ENCODE measurements at places on chromosomes 6 and 20. TPM values are rescaled to one million over a fixed set of nuclear protein-coding genes. Genes with fewer than 3 reads are reported as not detected.

The IL17F gene
- not detected for total RNA-seq

The SLC44A4 gene
- total RNA-seq: 26.6 TPM

The PTGIS gene
- 7.1 TPM for total RNA-seq

The MCCD1 gene
- 0.15 TPM for total RNA-seq

The DAAM2 gene
- total RNA-seq: 1.7 TPM

The GCM1 gene
- total RNA-seq: not detected

The ERVFRD-1 gene
- not detected for total RNA-seq

The TRDN gene
- not detected for total RNA-seq

The CALHM4 gene
- not detected for total RNA-seq

- no peak for DNase-seq
These were observed 130.6 kb upstream of the THBS2 start for GRCh38 chr6:169384291-169384690.

DNA sequence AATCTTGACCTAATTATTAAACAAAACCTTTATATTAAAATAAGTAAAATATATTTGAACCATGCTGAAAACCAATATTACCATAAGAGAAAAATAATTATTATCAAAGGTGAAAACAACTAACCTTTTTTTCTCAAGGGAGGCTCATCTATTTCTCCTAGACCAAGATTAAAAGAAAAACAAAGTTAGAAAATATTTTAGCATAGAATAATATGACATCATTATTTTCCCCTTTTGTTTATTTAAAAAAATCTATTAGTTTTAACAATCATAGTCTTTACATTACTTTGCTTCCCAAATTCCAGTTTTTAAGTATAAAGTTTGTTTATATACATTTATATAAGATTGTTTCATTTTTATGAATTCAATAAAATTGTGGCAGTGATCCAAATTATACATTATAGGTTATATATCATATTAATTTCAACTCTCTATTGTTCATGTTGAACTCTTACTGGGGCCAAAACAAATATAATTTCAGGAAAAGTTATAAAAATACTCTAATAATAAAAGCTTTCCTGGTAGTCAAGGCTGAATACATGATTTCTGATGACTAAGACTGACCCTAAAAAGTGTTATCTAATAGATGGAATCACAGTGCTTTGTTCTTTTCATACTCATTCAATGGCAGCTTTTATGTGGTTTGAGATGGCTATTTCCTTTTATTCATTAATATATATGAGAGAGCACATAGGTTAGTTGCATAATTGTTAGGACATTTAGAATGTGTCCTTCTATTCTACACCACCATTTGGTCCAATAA, 89.4 kb downstream of the TRDN start:
- DNase-seq: no peak

DNA sequence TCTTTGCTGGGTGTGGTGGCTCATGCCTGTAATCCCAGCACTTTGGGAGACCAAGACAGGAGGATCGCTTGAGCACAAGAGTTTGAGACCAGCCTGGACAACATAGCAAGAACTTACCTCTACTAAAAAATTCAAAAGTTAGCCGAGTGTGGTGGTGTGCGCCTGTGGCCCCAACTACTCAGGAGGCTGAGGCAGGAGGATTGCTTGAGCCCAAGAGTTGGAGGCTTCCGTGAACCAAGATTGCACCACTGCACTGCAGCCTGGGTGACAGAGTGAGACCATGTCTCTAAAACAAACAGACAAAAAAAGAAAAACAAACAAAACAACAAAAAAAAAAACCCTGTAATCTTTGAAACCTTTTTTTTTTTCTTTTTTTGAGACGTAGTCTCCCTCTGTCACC, 67.5 kb downstream of the CAP2 start:
- no peak for DNase-seq

- DNase-seq: no peak
These were observed 46.6 kb downstream of the TPBG start for GRCh38 chr6:82410151-82410648.

DNA sequence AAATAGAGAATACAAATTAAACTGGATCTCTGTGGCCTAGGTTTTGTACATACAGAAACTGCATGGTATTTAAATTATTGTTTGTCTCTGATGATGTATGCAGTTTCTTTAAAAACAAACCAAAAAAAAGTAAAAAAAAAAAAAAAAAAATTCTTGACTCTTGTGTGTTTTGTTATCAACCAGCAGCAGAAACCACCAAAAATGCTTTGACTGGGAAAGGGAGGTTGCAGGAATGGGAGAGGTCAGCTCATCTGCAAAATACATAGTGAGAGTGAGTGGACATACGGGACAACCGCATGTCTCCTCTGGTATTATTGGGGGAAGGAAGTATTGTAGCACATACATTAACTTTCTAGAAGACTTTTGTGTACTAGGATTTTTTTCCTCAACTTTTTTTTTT, 38.0 kb downstream of the TBC1D7 start:
- DNase-seq: no peak

DNA sequence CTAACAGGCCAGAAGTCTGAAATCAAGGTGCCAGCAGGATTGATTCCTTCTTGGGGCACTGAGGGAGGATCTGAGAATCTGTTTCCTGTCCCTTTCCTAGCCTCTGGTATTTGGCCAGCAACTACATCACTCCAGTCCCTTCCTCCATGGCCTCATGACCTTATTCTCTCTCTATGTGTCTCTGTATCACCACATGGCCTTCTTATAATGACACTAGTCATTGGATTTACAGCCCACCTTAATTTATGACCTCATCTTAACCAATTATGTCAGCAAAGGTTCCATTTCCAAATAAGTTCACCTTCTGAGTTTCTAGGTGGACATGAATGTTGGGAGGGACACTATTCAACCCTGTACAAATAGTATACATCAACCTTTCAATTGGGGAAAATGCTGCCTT, 29.3 kb downstream of the SCML4 start:
- no peak for DNase-seq

- no peak for DNase-seq
These were observed 42.4 kb upstream of the ELOVL5 start for GRCh38 chr6:53391170-53391569.

- peak; percentile 90 for DNase-seq
These were observed 84.3 kb downstream of the FILIP1 start for GRCh38 chr6:75409286-75409685.

DNA sequence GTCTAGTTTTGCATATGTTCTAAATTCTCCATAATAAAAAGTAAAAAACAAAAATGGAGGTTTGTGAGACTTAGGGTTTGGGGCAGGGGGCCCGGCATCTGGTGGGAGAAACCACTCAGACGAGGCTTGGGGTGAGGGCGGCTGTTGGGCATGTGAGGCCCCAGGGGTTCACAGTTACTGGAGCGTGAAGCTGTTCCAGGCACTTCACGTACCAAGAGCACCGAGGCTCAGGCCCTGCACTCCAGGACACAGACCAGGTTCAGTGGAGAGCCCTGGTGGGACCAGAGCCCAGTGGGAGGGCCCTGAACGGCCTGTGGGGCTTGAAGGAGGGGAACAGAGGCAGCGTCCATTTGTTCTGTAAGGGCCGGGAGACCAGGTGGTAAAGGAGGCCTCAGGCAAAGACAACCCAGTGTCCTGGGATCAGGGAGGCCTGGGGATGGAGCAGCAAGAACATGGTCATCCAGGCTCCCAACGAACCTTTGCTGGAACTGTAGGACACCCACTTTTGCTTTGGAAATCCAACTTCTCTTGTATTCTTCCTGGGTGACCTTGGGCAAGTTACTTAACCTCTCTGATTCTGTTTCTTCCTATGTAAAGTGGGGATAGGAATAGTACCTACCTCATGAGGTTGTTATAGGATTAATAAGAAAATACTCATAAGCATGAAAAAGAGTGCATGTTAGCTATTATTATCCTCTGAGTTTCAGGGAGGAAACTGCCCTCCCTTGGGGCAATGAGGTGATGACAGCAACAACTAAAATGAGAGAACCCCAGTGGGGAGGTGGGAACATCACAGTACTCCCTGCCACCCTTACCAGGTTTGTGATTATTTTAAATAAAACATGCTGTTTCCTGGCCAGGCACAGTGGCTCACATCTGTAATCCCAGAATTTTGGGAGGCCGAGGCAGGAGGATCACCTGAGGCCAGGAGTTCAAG, 1.1 kb upstream of the FGD2 start:
- peak; percentile 16 for DNase-seq

DNA sequence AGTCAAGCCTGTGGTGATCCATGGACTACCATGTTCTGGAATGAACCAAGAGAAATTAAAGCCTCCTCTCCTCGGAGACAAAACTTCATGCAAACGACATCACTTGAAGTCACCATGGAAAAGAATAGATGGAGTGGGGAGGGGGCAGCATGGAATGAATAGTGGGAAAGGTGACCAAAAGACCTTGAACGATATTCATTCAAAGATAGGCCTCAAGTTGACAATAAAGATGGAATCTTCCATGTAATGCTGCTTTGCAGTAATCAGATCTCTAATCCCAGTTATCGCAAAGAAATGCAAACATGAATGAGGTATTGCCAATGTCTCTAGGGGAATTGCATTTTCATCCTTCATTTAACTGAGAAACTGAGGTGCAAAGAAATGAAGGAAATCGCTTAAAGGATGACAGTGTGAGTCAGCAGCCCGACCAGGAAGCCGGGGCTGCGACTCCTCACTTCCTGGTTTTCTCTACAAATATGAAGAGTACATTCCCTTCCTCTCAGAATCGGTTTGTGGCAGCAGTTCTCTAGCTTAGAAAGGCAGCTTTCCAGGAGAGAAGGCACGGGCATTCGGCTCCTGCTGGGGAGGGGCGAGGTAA, 65.6 kb upstream of the RREB1 start:
- peak; percentile 35 for DNase-seq

DNA sequence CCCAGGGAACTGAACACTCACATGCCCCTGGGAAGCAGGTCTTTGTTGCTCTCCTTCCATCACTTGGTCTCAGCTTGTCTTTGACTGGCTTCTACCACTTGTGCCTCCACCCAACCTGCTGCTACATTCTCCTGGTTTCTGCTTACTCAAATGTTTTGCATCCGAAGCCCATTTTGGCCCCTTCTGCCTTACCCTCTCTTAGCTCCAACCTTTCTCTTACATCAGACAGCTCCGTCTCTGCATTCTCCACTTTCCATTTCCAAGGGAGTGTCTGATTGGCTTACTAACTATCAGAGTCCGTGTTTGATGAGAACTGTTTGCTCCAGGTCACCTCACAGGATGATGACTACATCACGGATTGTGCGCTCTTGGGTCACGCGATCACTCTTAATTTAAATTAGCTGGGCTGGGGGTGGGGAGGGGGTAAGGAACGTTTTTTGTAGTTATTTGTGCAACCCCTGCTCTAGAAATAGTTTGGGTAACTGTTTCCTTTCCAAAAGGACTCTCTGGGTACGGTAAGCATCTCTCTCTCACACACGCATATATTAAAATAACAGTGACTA, 844 bp upstream of the ABRACL start:
- peak; percentile 57 for DNase-seq

DNA sequence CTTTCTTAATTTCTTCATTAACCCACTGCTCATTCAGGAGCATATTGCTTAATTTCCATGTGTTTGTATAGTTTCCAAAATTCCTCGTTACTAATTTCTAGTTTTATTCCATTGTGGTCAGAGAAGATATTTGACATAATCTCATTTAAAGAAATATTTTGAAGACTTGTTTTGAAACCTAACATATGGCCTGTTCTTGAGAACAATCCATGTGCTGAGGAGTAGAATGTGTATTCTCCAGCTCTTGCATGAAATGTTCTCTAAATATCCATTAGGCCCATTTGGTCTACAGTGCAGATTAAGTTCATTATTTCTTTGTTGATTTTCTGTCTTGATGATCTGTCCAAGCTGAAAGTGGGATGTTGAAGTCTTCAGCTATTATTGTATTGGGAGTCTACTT, 251.7 kb downstream of the ALDH8A1 start:
- no peak for DNase-seq

DNA sequence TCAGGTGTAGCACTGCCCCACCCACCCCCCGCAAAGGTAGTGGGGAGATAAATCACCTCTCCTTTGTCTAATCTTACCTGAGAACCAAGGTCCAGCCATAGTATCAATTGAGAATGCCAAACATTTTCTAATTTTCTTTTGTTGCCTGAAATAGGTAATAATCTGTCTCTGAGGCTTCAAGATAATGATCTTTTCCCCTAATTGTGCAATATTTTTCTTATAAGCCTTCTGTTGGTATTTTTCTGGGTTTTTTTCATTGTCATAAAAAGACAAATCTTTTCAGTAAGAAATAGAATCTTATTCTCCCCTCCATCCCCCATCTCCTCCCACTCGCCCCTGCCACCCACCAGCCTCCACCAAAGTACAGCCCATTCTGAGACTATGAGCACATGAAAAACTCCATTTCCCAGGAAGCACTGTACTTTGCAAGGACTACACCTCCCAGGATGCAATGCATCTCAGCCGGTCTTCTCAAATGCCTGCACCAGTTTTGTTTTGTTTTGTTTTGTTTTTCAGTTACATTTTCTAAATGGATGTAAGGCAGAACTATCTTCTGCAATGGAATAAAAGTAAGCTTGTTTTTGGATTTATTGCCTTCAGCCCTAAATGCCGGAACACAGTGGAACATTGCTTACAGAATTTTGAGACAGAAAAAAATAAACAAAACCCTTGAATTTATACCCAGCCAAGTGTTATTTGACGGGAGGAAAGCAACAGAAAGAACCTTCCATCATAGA, 268.0 kb downstream of the TFAP2A start:
- peak; percentile 36 for DNase-seq

- DNase-seq: no peak
These were observed 59.6 kb upstream of the HFE start for GRCh38 chr6:26027491-26028211.

GRCh38 chr6:95232446-95232845, 344.9 kb upstream of the MANEA start:
- no peak for DNase-seq

GRCh38 chr6:55239099-55239498, 64.8 kb downstream of the HCRTR2 start:
- peak; percentile 29 for DNase-seq

DNA sequence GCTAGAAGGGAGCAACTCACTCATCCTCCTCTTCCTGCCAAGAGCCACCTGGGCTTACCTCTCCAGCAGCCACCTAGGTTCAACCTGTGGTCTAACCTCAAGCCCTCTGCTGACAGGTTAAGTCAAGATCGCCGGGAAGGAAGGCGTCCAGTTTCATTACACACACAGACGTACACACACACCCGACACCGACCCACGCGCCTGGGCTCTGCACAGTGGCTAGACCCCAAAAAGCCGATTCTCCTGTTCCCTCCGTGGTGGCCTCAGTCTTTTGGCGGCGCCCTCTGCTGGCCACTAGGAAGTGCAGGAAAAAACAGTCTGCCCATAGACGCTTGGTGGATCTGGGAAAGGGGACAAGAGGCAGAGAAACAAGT, 52.8 kb downstream of the MRPL14 start:
- peak; percentile 59 for DNase-seq
